ENCODE measurements at places on chromosomes 4 and X.

- DNase-seq: no peak
Observed at GRCh38 chr4:86493460-86493859, 100.7 kb upstream of the PTPN13 start.

DNA sequence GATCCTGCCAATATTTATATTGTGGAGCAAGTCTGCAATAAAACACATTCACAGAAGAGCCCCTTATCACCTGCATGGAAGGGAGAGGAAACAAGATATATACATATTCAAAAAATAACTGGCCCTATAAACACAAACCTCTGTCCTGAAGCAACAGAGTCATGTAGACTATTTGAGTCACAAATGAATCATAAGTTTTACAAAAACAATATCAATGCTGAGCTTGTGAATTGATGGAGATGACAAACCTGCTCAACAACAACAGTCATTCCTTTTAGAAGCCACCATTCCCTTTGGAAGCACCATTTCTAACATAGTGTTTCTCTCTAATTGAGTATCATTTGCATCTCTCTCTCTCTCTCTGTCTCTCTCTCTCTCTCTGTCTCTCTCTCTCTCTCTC is 313.9 kb downstream of the MID1IP1 start:
- no peak for DNase-seq

DNA sequence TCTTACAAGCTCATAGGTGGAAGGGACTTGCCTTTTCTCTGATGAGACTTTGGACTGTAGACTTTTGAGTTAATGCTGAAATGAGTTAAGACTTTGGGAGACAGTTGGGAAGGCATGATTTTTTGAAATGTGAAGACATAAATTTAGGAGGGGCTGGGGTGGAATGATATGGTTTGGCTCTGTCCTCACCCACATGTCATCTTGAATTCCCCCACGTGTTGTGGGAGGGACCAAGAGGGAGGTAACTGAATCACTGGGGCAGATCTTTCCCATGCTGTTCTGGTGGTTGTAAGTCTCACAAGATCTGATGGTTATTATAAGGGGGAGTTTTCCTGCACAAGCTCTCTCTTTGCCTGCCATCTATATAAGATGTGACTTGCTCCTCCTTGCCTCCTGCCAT is 777.9 kb downstream of the CENPC start:
- DNase-seq: no peak

DNA sequence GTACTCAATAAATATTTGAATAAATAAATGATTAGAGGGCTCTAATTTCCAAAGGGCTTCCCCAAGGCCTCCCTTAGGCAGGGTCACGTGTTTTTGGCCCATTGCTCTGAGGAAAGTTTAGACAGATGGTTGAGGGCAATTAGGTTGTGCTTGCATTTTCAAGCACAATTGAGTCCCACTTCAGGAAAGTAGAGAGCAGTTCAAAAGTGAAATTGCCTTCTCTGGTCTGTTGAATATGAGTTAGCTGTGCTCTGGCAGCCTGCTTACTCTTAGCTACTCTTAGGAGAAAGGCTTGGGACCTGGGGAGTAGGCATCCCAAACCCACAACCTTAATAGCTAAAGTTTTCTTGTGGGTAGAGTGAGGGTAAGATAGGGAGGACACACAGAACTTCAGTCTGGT is 9.0 kb upstream of the DRP2 start:
- DNase-seq: no peak

- DNase-seq: peak; percentile 26
Observed at GRCh38 chr4:53015681-53016080, 153.6 kb downstream of the RASL11B start.

GRCh38 chrX:150326541-150327247 is 36.4 kb upstream of the MAMLD1 start:
- DNase-seq: no peak

- DNase-seq: no peak
Observed at GRCh38 chrX:147749308-147749707, 162.4 kb upstream of the FMR1 start.
